CD4-positive, alpha-beta T cell treated with Interleukin-10 for 1 hour (primary cell): ENCODE measurements at places on chromosomes 13 and 19.

DNA sequence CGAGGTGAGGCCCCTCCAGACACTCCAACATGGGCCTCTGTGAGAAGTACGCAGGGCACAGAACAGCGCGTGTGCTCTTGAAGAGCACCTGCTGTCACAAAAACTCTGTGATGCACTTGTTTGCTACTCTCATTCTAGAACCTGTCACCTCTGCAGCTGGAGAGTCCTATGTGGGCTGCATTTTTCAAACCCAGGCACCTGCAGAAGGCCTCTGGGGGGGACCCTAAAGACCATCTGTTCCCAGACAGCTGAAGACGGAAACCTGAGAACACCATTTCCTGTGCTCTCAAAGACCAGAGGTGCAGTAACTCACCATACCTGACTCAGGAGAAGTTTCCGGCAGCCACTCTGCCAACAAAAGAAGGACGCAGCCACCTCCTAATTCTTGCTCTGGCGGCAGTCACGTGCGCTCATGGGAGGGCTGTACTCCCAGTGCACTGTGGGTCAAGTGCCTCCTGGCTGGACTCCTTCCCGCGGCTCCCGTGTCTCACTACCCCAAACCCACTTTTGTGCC lies 28.1 kb downstream of the RANBP3 start:
- DNase-seq: peak; percentile 46

DNA sequence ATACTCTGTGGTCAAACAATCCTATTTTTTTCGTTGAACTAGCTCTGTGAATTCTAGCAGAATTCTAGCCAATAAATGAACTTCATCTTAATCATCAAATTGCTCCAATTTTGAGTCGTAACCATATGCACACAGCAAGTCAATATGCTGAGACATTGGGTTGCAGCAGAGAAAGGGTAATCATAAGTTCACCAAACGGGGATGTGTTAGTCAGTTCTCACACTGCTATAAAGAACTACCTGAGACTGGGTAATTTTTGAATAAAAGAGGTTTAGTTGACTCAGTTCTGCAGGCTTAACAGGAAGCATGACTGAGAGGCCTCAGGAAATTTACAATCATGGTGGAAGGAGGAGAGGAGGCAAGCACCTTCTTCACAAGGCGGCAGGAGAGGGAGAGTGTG lies 67.7 kb upstream of the ABCC4 start:
- no peak for DNase-seq

DNA sequence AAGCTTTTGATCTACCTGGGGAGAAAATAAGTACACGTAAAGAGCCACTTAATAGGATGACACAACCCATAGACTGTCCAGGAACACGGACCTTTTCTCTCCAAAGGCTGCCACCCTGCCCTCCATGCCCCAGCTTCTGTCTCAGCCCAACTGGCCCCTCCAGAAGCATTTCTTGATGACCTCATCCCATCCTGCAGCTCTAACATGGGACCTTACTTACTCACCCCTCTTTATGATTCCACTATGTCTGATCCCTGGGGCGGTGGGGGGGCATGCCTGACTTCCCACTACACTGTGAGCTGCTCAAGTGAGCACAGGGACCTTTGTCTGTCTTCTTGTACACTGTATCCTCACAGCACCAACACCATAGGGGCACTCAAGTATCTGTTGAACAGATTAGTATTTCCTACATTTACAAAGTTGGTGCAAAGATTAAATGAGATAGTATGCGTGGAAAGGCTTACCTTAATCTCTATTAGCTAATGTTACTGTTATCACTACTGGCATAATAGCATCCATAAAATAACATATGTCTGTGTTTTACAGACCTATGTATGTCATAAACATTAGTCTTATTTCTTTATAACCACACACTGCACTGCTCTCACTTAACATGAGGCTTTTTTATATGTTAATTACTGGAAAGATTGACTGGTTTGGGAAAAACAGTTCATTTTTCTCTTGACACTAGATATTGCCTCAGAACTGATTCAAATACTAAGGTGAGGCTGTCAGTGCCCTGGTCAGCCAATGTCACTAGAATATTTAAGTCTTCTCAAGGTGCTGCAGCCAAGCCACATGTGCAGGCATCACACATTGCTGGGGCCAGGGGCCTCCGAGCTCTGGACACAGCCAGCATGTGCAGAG lies 100.9 kb downstream of the FOXO1 start:
- DNase-seq: no peak

DNA sequence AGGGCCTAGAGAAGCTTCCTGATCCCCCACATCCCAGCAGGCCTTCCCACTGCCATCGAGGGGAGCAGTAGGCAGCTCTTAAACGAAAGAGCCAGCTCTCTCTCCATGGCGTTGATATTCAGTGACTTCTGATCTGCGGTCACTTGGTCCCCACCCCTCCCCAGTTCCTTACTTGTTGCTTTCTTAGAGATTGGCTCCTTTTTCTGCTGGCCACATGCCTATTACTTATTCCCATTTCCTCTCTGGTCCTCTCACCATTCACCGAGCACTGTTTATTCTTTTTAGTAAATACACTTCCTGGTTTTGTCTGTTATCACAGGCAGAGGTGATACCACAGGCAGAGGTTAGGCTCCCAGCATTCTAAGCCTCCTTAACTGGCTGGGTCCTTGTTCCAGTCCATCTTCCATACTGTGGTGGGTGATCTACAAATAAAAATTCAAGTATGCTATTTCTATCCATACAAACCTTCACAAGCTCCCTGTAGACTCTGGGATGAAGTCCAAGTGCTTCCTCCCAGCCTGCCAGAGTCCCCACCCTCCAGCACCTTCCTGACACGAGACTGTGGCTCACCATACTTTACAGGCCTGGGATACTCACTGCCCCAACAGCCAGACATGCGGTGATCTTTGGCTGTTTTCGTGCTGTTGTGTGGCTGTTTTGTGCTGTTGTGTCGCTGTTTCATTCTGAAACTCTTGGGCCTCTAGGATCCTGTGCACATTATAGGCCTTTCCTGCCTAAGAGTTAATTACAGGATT lies 315.9 kb downstream of the ATP8A2 start:
- no peak for DNase-seq

GRCh38 chr13:62678039-62678438 lies 1262.4 kb upstream of the PCDH20 start:
- no peak for DNase-seq

DNA sequence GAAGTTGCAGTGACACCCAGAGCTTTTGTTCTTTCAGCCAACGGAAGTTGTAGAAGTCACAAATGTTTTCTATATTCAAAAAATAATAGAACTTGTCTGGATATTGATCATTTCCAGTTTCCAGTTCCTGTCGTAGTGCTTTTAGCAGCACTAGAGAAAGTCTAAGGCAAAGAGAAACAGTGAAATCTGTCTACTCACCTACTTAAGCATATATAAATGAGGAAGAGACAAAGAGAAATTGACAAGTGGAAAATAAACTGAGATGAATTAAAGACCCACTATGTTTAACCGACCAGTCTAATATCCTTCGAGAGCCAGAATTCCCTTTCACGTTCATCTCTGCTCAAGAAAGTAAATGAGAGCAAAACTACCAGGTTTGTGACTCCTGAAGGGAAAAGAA lies 36.7 kb downstream of the DACH1 start:
- no peak for DNase-seq

GRCh38 chr13:109494925-109495369 lies 291.4 kb downstream of the IRS2 start:
- no peak for DNase-seq

DNA sequence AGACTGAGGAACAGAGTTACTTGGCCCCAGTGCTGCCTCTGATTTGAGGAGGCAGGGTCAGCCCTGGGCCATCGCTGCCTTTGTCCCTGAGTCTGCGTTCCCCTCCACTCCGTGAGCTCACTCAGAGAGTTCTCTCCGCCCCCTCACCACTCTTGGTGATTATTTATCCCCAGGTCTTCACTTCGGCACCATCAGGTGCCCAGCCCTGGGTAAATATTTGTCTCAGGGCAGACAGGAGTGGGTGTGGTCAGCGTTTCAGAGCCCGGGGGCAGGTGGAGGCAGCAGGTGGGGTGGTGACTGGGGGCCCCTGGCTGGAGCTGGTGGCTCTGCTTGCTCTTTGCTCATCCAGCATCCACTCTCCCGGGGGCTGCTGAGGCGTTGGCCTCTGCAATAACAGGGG lies 20.6 kb downstream of the PPP1R37 start:
- DNase-seq: no peak

DNA sequence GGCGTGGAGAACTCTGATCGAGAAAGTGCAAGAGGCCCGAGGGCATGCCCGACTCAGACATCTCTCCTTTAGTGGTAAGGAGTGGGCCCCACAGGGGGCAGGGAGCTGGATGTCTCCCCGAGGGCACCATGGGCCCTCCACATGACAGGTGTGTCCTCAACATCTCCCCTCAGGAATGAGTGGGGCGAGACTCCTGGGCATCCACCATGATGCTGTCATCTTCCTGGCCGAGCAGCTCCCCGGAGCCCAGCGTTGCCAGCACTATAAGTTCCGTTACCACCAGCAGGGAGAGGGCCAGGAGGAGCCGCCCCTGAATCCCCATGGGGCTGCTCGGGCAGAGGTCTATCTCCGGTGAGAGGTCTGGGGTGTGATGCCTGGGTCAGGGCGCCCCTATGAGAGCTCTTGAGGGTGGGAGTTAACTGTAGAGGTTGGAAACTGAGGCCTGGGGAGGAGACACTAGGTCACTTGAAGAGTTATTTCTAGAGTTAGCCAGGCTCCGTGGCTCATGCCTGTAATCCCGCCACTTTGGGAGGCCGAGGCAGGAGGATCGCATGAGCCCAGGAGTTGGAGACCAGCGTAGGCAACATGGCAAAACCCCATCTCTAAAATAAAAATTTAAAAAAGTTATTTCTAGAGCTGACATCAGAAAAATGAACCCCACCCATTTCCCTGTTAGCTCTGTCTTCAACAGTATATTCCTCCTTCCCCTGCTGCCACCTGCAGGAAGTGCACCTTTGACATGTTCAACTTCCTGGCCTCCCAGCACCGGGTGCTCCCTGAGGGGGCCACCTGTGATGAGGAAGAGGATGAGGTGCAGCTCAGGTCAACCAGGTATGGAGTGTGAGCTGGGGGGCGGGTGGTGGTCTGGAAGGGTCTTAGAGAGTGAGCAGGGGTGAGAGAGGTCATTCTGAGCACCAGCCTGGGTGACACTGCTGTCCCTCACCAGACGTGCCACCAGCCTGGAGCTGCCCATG lies 5.1 kb downstream of the IGFLR1 start:
- DNase-seq: peak; percentile 36

DNA sequence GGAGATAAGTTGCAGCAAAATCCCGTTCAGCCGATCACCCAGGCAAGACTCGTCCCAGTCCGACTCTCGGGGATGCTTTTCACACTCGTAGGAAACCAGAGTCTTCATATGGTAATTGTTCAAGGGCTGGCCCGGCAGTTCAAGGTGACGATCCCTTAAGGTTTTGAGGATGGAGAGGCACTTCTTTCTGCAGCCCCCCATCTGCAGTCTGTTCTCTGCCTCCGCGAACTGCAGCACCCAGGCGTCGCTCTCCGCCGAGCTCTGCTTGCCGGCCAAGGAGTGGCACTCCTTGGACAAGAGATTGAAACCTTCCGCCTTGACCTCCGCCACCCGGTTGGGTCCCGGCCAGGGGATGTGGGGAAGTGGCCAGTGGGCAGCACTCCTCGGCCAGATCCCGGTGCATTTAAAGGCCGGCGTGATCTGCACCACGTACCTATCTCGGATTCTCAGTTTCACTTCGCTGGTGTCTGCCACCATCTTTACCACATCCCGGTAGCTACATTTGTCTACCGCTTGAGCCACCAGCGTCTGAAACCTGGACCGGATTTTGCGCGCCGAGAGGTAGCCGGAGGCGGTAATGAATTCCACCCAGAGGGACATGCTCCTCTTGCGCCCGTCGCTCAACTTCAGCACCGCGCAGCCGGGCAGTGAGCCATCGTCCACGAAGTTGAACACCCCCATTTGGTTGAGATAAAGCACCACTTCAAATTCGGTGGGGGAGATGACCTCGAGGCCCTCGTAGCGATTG lies 1.1 kb downstream of the MAB21L1 start:
- no peak for DNase-seq

DNA sequence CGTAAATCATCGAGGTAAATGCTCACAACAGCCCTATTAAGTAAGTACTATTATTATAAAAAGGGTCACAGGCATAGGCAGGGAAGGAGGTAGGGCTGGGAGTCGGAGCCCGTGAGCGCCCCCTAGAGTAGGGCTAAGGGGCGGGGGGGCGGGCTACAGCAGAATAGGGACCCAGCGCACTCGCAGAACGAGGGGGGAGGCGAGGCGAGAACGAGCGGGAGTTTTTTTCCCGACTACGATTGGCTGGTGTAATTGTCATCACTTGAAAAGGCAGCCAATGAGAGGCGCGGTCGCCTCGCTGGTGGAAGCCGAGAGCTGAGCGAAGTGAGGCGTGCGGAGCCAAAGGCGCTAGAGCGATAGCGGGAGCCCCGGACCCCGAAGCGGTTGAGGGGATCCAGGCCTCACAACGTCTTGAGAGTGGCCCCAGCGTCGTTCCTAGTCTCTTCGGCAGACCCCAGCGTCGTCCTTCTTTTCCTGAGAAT lies 24.2 kb downstream of the KEAP1 start:
- DNase-seq: peak; percentile 94

DNA sequence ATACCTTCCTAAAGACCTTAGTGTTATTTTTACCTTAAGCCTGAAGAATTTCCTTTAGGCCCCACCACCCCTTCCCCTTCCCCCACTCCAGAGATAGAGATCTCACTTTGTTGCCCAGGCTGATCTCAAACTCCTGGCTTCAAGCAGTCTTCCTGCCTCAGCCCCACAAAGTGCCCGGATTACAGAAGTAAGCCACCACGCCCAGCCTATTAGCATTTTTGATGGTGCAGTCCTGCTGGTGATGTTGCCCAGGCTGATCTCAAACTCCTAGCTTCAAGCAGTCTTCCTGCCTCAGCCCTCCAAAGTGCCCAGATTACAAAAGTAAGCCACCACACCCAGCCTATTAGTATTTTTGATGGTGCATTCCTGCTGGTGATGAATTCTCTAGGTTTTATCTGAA lies 22.0 kb downstream of the ZNF567 start:
- no peak for DNase-seq

GRCh38 chr19:17491287-17491686 lies 20.2 kb upstream of the PGLS start:
- DNase-seq: no peak

DNA sequence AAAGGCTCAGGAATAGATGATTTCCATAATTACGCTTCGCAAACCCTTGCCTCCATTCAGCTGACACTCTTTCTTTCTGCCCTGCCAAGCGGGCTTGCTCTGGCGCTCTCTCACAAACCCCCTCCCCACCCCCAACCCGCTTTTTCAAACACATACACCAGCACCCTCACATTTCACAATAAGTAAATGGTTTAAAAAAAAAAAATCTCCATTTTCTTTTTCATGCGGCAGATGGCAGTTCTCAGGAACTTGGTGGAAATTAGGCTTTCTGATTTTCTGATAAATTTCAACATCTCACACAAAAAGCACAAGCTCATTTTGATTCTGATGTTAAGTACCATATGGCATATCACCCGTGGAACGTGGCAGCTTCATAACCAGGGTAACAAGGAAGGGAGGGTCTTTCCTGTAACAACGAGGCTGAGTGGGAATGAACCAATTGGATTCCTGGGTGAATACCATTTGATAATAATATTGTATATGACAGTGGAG lies 43.8 kb downstream of the C13orf42 start:
- DNase-seq: no peak

DNA sequence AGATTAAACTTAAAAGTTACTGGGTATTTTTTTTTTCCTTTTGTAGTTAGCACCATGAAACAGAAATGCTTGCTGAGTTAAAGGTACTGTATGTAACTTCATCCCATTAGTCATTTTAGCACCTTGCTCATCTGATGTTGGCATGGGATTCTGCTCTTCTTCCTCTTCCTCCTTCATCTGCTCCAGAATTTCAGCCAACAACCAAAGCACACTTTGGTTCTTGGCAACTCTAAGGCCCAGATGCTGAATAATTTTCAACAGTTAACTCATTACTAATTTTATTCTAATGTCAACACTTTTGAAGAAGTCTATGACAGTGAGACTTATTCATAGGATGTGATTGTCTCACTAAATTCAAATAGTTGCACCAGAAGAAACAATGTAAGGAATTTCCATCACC lies 359.2 kb downstream of the KCTD12 start:
- no peak for DNase-seq
